GM23338 (cell line): ENCODE measurements at places on chromosomes 5 and 9. TPM values are rescaled to one million over a fixed set of nuclear protein-coding genes. Genes with fewer than 3 reads are reported as not detected.

DNA sequence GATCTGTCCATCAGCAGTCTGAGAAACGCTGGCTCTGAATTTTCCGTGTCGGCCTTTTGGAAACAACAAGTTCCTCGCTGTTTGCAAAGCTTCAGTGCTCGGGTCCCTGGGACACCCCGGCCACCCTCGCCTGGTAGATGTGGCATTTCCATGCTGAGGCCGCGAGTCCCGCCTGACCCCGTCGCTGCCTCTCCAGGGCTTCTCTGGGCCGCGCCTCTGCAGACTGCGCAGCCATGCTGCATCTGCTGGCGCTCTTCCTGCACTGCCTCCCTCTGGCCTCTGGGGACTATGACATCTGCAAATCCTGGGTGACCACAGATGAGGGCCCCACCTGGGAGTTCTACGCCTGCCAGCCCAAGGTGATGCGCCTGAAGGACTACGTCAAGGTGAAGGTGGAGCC lies 4.7 kb downstream of the NTNG2 start:
- H3K36me3 ChIP-seq: no peaks in the 10 kb centered on the region
- peaks cover 10% of the 10 kb centered on the region for H3K4me1 ChIP-seq
- peak; percentile 86 for DNase-seq
- H3K27me3 ChIP-seq: peaks cover 47% of the 10 kb centered on the region
- no peak overlapping the region for H3K4me3 ChIP-seq

The CDC25C gene
- 20.0 and 20.9 TPM in 2 replicates for polyA plus RNA-seq

The SLC22A5 gene
- polyA plus RNA-seq: 1.7 and 1.9 TPM in 2 replicates

DNA sequence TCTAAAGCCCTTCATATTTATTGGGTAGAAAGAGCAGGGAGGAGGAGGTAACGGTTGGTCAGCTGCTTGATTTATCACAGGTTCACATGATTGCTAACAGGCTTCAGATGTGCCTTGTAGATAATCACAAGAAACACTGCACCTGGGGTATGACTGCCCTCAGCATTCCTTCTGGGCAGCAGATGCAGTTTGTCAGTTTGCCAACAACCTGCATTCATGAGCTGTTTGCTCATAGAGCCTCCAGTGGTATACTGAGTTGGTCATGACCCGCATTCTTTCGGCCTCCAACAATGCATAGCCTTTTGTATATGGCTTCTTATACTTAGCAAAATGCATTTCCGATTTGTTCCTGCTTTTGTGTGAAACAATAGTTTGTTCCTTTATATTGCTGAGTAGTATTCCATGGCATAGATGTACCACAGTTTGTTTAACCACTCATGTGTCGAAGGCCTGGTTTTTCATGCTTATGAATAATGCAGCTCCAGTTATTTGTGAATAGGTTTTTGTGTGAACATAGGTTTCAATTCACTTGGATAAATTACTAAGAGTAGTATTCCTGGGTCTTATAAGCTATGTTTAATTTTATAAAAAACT lies 83.6 kb downstream of the ARHGEF28 start:
- H3K27ac ChIP-seq: no peak overlapping the region
- H3K27me3 ChIP-seq: no peaks in the 10 kb centered on the region
- no peak overlapping the region for H3K4me3 ChIP-seq

The BAG1 gene
- 39.2 and 44.7 TPM in 2 replicates for polyA plus RNA-seq

DNA sequence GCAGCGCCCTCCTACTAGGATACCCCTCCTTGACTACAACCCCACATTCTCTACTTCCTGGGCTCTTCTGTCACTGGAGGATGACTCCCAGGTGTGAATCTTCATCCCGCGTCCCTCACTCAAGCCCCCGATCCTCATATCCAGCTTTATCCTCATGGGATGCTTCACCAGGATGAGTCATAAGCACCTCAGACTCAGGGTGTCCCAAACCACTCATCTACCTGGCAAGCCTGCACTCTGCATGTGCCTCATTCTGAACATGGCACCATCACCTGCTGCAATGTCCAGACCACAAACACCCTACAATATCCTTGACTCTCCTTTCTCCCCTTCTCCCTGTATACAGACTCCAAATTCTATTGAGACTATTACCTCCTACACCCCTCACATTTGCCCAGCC lies 1.5 kb upstream of the TGFBI start:
- H3K27me3 ChIP-seq: peaks cover 43% of the 10 kb centered on the region
- H3K27ac ChIP-seq: no peak overlapping the region
- H3K4me1 ChIP-seq: peaks cover 2% of the 10 kb centered on the region; the same call in 1 of the 2 replicates
- no peaks in the 10 kb centered on the region for H3K36me3 ChIP-seq
- H3K4me3 ChIP-seq: no peak overlapping the region

The PCDHGB2 gene
- 0.87 and 1.2 TPM in 2 replicates for polyA plus RNA-seq

- peak overlapping the region; percentile 98 for H3K27ac ChIP-seq
- H3K4me3 ChIP-seq: peak overlapping the region; percentile 91
- no peaks in the 10 kb centered on the region for H3K27me3 ChIP-seq
- peaks cover 26% of the 10 kb centered on the region for H3K4me1 ChIP-seq
Measured at GRCh38 chr9:19229595-19230354, 718 bp upstream of the DENND4C start.

The CKMT2 gene
- 2.1 and 2.9 TPM in 2 replicates for polyA plus RNA-seq

DNA sequence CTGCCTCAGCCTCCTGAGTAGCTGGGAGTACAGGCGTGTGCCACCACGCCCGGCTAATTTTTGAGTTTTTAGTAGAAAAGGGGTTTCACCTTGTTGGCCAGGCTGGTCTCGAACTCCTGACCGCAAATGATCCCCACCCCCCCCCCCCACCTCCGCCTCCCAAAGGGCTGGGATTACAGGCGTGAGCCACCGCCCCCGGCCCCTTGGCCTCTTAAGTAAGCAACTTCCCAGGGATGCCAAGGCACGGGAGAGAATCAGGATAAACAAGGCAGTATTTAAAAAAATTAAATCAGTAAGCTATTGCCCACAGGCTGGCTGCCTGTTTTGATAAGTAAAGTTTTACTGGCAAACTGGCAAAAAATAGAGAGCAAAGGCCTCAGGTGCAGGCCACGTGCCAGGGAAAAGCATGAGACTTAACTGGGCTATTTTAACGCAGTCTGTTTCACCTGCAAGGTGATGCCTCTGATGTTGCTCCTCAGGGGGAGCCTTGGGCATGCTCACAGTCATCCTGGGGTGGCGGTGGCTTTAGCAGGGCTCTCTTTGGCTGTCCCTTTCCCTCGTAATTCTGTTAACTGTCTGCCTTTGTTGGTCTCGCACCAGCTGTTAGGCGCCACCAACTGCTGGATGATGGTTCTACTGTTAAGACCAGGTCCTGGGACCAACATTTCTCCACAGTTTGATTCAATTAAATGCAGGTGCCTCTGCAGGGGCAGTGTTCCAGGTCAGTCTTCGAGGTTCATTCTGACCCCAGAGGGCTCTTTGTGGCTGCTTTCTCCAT lies 19.4 kb upstream of the RNF130 start:
- H3K4me1 ChIP-seq: peaks cover 25% of the 10 kb centered on the region
- H3K36me3 ChIP-seq: no peaks in the 10 kb centered on the region
- peak; percentile 89 for DNase-seq
- H3K27ac ChIP-seq: no peak overlapping the region
- H3K27me3 ChIP-seq: no peaks in the 10 kb centered on the region
- H3K4me3 ChIP-seq: 0 out of 2 replicates have a peak overlapping the region, but pooled peaks have one; percentile 59
